Fibroblast of upper back skin (primary cell): ENCODE measurements at places on chromosomes 11 and 22.

- no peak for DNase-seq
These were observed 22.1 kb upstream of the NNMT start for GRCh38 chr11:114273890-114274635.

- DNase-seq, result peak; percentile 67
These were observed 73.5 kb upstream of the PPARA start for GRCh38 chr22:46076651-46077339.

- DNase-seq, result no peak
These were observed 78.2 kb downstream of the C11orf58 start for GRCh38 chr11:16816358-16817270.

DNA sequence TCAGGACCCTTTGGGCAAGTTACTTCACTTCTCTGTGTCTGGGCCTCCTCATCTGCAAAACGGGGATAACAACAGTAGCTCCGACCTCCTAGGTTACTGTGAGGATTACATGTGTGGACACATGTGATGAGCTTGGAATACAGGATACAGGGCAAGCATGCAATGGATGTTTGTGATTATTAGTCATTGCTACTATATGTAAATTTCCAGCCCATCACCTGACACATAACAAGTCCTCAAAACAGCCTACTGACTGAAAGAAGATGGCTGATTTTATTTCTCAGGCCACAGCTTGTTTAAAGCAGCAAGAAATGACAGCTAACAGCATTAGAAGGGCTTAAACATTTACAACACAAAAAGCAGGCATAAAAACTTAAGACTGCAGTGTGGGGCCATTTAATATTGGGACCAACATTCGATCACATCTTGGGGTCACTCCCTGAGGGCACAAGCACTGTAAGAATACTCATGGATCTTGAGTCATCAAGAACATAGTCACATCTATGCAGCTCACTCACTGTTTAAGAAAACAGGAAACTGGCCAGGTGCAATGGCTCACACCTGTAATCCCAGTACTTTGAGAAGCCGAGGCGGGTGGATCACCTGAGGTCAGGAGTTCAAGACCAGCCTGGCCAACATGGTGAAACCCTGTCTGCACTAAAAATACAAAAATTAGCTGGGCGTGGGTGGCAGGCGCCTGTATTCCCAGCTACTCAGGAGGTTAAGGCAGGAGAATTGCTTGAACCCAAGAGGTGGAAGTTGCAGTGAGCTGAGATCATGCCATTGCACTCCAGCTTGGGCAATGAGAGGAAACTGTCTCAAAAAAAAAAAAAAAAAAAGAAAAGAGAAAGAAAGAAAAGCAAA, 49.5 kb downstream of the ABTB2 start:
- no peak for DNase-seq

DNA sequence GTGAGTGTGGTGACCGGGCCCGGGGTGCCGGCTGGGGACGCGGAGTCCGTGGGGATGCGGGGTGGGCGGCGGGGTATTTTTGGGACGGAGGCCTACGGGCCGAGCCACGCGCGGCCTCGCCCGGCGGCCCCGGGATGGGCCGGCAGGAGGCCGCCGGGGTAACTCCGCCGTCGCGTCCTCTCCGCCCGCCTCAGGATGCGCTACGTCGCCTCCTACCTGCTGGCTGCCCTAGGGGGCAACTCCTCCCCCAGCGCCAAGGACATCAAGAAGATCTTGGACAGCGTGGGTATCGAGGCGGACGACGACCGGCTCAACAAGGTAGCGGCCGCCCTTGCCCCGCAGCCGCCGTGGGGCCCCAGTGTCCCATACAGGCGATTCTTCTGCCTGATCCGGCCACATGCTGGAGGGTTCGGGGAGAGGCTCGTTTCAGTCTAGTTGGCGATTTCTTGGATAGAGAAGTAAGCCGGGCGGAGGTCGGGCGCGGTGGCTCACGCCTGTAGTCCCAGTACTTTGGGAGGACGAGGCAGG, 337 bp downstream of the RPLP2 start:
- DNase-seq, result no peak

DNA sequence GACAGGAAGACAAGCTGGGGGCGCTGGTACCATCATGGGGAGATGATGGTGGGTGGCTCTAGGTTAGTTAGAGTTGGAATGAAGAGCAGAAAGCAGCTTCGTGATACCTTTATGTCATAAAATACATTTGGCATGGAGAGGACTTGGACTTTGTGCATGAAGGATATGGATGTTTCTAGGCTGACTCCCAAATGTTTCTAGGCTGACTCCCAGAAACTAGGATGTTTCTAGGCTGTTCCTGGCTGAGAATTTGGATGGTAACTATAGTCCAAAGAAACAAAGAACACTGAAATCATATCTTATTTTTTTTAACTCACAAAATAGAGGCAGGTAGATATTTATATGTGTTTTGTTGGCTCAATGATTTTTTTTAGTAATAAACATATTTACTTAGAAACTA, 89.4 kb upstream of the VPREB1 start:
- DNase-seq, result no peak

DNA sequence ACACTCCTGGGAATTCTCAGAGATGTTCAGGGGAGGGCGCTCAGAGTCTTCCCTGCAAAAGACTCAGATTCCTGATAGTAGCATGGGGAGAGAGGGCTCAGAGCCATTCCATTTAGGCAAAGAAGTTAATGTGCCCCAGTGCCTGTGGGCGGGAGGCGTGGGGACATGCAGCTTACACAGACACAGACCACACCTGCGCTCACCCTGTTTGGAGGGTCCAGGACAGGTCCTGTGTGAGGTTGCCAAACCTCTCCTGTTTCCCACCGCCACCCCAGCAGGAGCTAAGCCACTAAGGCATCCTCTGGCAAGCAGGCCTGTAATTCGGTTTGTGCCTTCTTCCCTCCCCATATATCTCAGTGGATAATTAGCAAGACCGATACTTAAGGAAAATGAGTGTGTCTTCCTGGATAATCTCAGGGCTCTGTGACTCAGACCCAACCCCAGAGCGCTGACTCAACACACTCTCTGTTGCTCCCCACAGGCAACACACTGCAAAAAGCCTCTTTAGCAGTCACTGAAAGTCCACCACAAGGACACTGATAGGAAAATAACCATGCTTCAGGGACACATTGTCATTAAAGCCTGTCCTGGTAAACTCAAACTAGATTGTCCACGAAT, 118.9 kb upstream of the LMO1 start:
- DNase-seq, result peak; percentile 43

DNA sequence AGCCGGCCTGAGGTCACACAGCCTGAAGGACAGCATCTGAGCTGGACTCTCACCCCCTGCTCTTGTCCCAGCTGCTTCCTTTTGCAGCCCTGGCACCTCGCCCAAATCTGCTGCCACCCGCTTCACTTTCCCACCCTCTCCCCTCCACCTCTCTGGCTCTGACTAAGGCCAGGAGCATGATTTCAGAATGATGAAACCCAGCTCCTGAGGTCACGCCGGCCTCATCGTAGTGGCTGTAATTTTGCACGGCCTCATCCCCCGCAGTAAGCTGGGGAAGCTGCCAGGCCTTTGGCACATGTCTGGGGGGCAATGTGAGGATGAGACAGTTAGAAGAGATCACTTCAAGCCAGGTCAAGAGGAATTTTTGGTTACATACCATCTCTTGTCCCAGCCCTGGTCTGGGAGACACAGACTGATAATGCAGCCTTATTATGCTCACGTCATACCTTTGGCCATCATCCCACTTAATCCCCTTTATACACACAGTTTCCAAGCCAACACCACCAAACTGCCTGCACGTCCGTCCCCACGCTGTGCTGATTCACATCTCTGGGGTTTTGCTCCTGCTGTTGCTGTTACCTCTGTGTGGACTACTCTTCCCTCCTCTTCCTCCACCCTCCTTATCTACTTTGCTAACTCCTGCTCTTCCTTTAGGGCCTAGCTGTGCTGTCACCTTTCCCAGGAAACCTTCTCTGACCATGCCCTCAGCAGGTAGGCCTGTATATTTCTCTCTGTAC, 58.1 kb downstream of the CHRDL2 start:
- peak; percentile 97 for DNase-seq

GRCh38 chr11:64659417-64660144, 63.4 kb downstream of the NRXN2 start:
- DNase-seq, result peak; percentile 88

DNA sequence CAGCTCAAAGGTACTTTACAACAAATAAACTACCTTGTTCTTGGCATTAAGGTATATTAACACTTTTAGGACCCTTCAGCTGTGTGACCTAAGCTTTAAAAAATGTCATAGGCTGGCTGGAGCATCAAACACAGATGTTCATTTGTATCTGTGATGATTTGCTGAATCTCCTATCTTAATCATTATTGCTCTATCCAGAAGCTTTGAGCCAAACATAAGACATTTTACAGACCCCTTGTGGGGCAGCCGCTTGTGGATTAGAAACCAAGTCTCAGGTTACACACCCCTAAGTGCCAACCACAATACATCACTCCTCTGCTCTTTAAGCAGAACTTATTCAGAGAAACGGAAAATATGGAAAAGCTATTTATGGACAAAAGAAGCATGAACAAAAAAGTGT, 394.2 kb upstream of the CCDC90B start:
- no peak for DNase-seq

GRCh38 chr22:49583886-49584505, 243.7 kb downstream of the BRD1 start:
- no peak for DNase-seq

- peak; percentile 35 for DNase-seq
These were observed 87.2 kb downstream of the PHF21A start for GRCh38 chr11:46034041-46034440.

DNA sequence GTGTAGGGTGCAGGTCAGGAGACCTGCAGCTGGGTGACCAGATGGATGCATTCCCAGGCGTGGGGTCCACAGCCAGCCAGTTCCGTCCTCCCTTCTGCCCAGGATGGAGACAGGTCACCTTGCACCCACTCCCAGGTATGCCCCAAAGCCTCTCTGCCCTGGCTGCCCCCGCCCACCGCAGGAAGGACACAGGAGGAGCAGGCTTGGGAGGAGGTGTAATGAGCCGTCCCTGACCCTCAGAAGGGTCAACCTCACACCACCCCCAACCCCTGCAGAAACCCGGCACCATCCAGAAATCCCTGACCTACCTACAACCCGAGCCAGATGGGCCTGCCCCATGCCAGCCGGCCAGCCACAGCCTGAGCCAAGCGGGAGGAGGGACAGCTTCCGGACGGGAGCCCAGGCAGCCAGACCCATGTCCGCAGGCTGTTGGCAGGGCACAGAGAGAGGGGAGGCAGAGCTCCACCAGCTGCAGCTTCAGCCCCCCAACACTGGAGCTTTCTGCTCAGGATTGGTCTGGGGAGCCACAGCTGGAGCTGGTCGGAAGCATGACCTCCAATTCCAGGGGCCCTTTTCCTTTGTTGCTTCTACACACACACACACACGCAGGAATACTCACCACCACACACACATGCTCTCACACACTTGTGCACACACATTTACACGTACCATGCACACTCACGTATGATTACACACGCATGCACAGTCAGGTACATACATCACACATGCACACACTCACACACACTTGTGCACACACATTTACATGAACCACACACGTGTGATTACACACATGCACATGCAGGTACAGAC, 5.3 kb downstream of the IFITM10 start:
- no peak for DNase-seq
